ENCODE measurements at places on chromosomes 4 and X. TPM values are rescaled to one million over a fixed set of nuclear protein-coding genes. Genes with fewer than 3 reads are reported as not detected.

Gene TMPRSS11F
- not detected for total RNA-seq

Gene SLC10A4
- total RNA-seq = not detected

Gene HTR2C
- not detected for total RNA-seq

Gene ASB12
- total RNA-seq = not detected

Gene MORF4L2
- 722 TPM for total RNA-seq

Gene AKAP14
- total RNA-seq = not detected

Gene MAOB
- not detected for total RNA-seq

Gene GPR173
- 4.1 TPM for total RNA-seq

Gene GDPD2
- total RNA-seq = not detected

Gene TRAM1L1
- 6.9 TPM for total RNA-seq

Gene MXRA5
- total RNA-seq = 0.13 TPM

DNA sequence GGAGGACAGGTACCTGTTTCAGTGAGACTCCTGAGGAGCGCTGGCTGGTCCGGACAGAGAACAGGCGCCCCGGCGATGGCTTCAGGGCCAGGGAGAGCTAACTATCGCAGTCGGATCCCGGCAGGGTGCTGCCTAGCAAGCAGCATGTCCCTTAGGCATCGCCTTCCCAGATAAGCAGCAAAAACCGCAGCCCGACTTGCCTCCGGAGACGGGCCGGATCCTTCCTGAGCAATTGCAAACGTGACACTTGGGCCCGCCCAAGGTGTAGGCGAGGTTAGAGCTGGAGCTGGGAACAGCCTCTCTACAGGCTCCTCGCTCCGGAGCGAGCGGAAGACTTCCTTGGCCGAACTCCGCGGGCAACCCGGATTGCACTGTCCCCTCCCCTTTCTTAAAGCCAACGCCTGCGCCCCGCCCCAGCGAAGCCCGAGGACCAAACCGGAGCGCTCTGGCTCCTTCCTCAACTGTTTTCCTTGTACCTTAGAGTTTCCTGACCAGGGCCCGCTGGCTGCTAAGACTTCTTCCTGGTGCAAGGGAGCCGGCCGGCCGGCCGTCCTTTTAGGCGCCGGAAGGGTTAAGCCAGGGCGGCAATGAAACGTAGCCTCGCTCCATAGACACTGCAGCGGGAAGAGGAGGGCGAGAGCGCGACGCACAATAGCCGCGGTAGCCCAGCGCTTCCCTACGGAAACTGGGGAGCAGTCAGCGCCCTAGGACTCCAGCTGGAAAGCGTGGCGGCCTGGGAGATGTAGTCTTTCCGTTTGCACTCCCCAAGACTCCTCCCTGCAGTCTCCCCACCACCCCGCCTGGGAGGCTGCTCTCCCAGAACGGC is at the start of gene OPHN1:
Gene OPHN1 (minus strand): TSS at position 341 of the 826 bp plus-strand sequence. CDS start 475 bp downstream, outside the sequence.
- DNase-seq = peak; percentile 75

GRCh38 chrX:6666624-6667023 is 131.7 kb upstream of the VCX3A start:
- no peak for DNase-seq

- no peak for DNase-seq
Observed at GRCh38 chr4:141301216-141301615, 80.5 kb downstream of the ZNF330 start.

GRCh38 chrX:41118156-41118555 is 32.9 kb downstream of the USP9X start:
- DNase-seq = no peak

- peak; percentile 10 for DNase-seq
Observed at GRCh38 chr4:28228561-28229491, 1368.2 kb downstream of the STIM2 start.

DNA sequence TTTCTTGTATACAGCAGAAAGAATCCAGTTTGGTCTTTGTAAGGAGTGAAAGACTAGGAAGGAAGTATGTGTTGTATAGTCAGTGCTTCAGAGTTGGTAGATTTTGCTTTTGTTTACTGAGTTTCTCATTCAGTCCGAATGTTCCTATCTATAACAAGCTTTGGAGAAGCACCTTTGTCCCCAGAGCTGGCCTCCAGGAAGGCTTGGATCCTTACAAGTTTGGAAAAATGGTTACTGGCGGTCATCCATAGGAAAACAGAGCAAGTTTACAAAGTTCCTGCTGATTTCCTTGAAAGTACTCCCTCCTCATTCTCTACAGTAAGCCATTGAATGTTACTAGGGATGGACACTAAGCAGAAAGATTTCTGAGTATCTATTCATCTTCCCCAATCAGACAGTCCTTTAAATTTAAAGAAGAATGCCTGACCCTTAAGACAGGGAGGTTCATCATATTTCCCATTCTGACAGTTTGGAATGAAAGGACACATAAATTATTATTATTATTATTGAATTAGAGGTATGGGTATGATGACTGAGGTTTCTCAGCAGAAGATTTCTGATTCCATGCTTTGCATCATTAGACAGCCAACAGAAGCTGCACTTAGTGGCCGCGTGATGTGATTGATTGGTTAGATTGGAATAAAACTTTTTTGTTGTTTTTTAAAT is 35.8 kb downstream of the FAT4 start:
- no peak for DNase-seq

GRCh38 chr4:180106122-180106521 is 2137.1 kb upstream of the TENM3 start:
- no peak for DNase-seq

DNA sequence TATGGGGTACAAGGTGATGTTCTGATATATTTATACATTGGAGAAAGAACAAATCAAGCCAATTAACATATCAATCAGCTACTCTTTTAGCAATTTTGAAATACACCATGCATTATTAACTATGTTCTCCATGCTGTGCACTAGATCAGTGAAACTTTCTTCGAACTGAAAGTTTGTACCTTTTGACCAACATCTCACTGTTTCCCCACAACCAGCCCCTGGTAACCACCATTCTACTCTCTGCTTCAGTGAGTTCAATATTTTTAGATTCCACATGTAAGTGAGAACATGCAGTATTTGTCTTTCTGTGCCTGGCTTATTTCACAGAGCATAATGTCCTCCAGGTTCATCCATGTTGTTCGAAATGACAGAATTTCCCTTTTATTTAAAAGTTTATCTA is 246.1 kb upstream of the VCX start:
- no peak for DNase-seq

GRCh38 chr4:15936495-15936894 is 2.0 kb downstream of the FGFBP1 start:
- no peak for DNase-seq

- DNase-seq = no peak
Observed at GRCh38 chr4:34678431-34678830, 1565.9 kb downstream of the ARAP2 start.

DNA sequence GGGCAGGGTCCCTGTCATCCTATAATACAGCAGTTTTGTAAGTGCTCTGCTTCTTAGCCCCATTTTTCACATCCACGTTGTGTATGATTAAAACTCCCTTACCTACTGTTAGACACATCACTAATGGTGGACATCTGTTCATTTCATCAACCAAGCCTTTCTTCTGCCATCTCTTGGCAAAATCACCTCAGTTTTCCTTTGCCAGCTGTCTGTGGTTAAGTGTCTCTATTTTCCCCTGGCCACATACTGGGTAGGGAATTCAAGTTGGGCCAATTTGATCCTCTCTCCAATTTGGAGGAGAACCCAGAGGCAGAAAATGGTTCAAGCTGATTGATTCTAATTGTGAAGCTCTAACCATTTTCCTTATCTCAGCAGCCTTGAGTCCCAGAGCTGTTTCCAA is 436.1 kb downstream of the PCDH7 start:
- DNase-seq = peak; percentile 69

- DNase-seq = no peak
Observed at GRCh38 chrX:42538405-42538804, 239.6 kb downstream of the PPP1R2C start.

DNA sequence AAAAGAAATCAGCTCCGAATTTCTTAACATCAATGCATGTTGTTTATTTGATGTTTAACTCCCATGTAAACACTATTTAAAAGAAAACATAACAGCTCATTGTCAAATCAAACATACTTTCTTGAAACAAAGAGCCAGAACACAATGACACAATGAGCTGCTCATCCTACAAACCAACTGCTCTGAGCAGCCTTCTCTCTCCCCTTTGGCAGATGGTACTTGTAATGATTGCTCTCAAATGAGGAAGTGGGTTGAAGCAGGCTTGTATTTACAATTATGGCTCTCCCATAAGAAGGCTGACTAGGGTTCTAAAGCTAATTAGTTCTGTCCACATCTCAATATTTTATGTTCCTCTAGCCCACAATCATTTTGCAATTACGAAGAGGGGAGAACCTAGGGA is 637.8 kb upstream of the ADGRL3 start:
- DNase-seq = no peak

- DNase-seq = no peak
Observed at GRCh38 chr4:21134994-21135393, 434.7 kb downstream of the PACRGL start.

DNA sequence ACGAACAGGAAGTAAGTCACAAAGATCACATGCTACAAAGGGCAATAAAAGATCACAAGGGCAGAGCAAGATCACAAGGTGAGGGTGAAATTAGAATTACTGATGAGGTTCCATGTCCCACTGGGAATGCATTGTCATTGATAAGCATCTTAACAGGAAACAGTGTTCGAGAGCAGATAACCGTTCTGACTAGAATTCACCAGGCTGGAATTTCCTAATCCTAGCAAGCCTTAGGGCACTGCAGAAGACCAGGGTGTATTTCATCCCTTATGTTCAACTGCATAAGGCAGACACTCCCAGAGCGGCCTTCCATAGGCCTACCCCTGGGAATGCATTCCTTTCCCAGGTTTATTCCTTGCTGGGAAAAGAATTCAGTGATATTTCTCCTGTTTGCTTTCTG is 980.6 kb upstream of the LCORL start:
- no peak for DNase-seq

DNA sequence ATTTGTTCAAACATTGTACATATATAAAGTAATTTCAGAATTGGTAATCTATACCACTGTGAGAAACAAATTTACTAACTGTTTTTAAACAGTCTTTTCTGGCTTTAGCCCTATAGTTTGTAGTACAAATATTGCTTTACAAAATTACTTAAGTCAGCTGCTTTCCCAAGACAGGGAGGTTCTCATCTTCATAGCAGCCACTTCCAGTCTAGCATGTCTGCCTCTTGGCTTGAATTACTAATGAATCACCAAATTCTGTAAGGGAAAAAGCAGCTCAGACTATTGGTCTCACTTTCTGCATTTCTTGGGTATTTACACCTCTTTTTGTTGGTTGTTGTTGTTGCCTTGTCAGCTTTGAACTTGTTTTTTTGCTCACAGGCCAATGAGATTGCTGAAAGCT is 187.2 kb downstream of the NPFFR2 start:
- no peak for DNase-seq

- DNase-seq = no peak
Observed at GRCh38 chr4:13851085-13851940, 223.8 kb upstream of the BOD1L1 start.

DNA sequence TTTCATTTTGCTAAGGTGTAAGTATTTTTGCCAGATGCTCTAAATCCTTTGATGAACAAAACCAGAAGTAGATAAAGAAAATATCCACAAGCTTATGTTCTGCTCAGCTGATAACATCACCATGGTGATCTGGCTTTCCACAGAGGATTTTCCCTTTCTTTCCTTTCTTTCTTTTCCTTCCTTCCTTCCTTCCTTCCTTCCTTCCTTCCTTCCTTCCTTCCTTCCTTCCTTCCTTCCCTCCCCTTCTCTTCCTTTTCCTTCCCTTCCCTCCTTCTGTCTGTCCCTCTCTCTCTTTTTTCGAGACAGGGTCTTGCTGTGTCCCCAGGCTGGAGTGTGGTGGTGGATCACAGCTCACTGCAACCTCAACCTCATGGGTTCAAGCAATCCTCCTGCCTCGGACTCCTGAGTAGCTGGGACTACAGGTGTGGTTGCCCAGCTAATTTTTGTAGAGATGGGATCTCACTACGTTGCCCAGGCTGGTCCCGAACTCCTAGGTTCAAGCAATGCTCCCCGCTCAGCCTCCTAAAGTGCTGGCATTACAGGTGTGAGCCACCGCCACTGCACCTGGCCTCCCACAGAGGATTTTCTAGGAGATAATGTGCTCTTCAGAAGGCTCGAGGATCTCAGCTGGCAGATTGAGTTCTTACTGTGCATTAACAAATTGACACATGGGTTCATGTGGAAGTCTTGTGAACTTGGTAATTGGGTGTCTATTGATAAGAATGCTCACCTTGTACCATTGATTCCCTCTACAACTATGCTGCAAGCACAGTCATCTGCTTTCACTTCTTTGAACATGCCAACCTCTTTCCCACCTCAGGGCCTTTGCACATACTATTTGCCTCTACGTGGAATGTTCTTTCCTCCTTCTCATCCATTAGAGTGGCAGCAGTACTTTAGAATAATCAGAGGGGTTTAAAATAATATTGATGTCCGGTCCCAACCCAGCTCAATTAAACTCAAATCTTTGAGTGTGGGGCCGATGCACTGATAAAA is 1.4 kb upstream of the RHOH start:
- no peak for DNase-seq

- peak; percentile 52 for DNase-seq
Observed at GRCh38 chr4:47238667-47239066, 207.3 kb downstream of the GABRB1 start.

DNA sequence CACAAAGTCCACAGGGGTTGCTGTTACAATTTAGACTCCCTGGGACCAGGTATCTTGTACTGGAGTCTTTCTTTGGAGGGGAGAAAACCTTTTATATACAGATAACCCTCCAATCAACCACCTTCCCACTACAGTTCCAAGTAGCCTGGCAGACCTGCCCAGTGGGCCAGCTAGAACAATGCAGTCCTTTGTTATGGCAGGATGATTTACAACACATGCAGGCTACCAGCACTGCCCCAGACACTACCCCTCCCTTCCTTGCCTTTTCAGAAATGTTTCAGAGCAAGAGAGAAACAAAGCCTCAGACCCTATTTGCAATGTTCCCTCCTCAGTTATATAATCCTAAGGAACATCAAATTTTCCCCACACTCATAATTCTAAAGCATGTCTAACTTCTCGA is 11.1 kb downstream of the RASL11B start:
- DNase-seq = no peak

GRCh38 chr4:89904524-89904923 is 9.9 kb downstream of the MMRN1 start:
- DNase-seq = no peak

- DNase-seq = no peak
Observed at GRCh38 chrX:134382821-134383220, 77.1 kb upstream of the HPRT1 start.

GRCh38 chr4:120472447-120473131 is 405.9 kb upstream of the MAD2L1 start:
- no peak for DNase-seq

- DNase-seq = no peak
Observed at GRCh38 chr4:36163198-36163597, 81.1 kb downstream of the ARAP2 start.

DNA sequence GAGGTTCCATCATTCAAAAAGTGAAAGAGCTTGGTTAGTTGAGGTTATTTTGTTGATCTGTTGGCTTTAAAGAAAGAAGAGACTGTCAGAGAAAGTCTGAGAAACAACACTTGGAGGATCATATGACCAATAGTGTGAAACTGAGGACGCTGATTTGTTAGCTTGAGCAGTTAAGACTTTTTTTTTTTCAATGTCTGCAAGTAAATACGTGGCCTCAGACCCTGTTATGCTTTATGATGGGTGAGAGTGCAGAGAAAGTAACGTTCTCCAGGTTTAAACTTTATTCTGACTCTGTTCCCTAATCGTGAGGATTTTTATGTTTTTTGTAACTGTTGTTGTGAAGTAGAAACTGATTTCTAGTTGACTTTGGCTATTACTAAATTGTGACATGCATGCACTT is 45.9 kb downstream of the GAB1 start:
- peak; percentile 41 for DNase-seq
